Activated CD4-positive, CD25-positive, alpha-beta regulatory T cell (primary cell): ENCODE measurements at places on chromosomes 2 and 18.

DNA sequence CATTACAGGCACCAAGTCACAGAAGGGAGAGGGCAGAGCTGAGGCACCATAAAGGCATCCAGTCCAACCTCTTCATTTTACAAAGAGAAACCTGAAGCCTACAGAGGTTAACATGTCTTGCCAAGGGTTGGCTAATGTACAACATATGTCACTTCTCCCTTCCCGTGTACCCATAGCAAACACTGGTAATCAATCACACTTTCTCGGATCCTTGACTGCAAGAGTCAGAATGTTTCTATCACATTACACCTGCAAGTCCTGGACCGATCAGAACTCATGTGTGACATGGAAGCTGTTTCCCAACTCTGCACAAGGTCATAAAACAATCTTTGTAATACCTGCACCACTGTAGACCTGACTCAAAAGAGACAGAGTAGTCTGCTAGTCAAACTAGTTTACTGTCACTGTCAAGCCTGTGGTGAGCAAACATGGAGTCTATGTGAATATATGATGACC is 6.0 kb downstream of the ANKRD44 start:
- DNase-seq = no peak

DNA sequence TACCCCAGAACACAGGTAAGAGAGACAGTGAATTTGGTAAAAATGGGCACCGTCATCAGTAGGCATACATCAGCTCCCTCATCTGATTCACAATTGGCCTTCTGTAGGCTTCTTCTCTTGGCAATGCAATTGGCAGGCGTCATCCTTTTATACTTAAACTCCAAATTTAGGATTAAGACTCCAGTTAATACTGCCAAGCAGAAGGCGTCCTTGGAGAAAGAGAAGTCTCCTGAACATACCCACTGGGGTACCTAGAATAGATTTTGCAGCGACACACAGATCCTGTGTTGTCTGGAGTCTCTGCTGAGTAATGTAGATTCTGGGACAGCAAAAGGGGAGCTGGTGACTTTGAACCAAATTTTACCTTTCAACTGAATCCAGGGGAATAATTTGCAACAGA is 592 bp upstream of the METAP1D start:
- DNase-seq = no peak

DNA sequence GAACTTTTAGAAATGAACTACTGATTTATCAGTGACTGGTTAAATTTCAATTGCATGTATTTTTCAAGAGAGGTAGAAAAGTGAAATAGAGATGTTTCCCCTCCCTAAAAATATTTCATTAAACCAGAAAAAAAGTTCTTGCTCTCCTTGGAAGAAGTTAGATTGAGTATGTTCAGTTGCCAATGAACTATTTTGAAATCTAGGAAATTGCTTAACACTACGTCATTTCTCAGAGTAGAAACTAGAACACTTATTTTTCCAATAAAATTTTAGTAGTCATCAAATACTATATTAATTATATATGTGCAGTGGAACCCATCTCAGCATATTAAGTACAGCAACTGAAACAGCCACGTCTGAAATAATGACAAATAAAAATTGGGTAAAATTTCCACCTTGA is 51.8 kb upstream of the STAT1 start:
- no peak for DNase-seq

GRCh38 chr2:18473241-18474181 is 86.9 kb downstream of the RDH14 start:
- DNase-seq = no peak

DNA sequence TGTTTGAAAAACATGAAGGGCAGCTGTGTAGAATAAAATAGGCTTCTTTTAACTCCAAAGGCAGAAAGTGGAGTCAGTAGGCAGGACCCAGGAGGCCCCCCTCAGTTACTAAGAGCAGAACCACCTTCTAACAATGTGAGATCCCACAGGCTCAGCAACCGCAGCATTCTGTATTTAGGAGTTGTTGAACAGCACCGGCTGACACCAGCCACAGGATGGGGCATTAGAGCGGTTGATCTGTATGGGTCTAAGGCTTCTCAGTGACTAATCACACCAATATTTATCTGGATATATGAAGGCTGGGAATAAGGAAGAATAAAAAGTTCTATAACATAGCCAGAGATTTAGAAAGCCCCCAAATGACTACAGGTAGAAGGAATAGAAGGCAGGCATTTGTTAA is 51.7 kb downstream of the MYO5B start:
- no peak for DNase-seq

DNA sequence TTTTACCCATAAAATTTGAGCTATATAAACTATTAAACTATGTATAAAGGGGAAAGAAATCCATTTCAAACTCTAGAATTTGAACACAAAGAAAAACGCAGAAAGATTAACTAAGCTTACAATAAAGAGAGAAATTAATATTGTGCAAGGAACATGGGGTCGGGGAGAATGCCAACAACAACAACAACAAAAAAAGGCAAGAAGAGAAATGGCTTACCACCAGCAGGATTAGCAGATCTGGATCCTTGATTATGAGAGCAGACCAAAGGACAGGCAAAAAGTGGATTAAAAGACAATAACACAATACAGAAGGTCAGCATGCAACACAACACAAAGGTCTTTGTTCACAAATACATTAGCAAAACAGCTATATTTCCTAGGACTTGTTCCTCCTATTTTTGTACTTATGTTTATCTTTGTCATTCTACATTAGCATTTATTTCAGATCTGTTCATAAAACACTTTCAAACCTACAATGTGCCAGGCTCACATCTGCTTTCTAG is 103.4 kb upstream of the RNU4ATAC start:
- DNase-seq = no peak
